NCI-H748 treated with DMSO at 0.1 percent for 48 hours (cell line): ENCODE measurements at places on chromosomes 12 and 14.
A peak's percentile ranks its signal among the peaks of the same experiment; 100 is the strongest.

DNA sequence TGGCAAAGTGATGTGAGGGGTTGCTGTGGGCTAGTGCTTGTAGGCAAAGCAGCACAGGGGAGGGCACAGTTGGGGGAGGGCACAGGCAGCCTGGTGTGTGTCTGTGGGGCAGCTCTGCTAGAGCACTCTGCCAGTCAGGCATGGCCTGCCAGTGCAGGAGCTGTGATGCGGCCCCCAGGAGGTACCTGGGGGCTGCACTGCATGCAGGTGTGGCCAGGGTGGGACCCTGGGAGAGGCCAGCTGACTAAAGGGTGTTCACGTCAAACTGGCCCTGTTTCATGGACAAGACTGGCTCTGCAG lies 54.1 kb downstream of the FRS2 start:
- no peak for DNase-seq

DNA sequence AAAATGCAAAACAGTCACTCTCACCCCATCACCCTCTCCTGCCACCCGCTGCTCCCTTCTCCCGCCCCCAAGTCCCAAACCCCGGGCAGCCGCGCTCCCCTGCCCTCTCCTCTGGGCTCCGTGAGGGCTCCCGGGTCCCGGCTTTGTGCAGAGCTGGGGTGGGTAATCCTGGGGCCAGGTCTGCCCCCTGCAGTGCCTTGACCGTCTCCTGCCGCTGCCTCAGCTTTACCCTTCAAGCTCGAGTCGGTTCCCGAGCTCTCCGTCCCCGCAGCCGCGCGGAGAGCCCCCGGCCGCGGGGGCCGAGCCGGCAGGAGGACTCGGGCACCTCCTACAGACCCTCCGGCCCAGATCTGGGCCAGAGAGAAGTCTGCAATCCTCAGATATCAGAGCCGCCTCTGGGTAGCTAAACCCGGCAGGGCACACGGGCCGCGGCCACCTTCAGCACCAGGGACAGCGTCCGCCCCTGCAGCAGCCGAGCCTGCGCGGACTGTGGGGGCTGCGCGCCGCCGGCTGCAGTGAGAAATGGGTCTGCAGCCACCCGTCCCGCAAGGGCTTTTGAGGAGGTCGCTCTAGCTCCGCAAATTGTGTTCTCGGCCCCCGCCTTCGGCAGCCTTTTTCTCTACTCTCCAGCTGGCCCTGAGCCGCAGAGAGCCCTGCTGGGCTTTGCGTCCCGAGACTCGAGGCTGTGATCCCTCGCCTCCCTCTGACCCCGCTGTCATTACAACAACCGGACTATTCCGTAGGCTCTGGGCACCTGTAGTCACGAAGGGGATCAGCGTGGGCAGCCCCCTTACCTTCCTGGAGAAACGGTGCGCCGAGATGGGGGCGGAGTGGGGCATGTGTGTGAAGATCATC lies 1.2 kb downstream of the PRMT8 start:
- no peak for DNase-seq

GRCh38 chr14:63286071-63286470 lies 32.7 kb downstream of the GPHB5 start:
- peak; percentile 92 for DNase-seq

DNA sequence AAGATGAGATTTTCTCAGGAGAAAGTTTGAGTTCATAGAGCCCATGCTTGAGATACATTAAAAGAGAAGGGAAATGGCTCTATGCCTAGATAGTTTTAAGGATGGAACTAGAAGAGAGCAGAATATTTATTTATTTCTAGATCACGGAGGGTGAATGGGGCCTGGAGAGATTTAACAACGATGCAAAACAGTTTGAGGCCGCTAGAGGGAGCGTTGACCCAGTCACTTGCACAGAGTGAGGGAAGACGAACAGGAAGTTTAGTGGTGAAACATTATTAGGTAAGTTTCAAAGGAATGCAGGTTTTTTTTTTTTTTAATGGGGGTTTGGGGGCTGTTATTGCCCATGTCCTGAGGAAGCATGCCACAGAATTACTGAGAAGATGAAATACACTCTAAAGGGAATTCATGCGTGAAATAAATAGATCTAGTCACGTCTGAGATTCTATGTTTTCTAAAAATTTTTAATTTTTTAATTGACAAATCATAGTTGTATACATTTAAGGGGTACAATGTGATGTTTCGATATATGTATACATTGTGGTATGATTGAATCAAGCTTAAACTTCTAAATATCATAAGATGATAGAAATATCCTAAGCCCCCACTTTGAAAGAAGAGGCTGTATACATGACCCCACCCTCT lies 14.8 kb upstream of the PPP1R1A start:
- peak; percentile 31 for DNase-seq

DNA sequence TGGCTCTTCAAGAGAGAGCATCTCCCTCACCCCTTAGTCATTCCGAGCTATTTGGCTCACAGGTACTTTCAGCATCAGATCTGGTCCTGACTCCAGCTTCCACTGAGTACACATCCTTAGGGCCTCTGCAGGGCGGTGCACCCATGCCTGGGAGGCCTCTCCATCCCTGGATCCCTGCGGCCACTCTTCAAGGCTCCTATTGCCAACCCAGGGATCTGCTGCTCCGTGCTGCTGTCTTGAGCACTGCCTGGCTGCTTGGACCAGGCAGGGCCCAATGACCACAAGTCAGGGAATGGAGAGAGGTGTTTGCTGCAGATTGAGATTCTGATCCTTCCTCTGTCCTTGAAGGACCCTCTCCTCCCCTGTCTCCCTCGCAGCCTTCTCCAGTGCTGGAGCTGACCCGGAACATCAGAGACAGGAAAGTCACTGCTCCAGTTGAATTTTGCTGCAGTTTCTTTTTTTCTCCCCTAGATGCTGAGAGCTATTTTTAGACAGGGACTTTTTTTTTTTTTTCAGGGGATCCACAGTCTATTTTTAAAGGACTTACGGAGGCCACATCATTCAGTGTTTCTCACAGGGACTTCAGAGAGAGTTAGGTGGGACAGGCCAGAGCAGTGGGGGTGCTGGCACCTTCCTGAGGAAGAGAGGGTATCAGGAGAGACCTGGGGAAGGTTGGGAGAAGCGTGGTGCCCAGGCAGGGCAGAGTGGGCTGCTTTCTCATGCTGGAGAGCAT lies 50.1 kb upstream of the KCNA1 start:
- no peak for DNase-seq

GRCh38 chr12:117680312-117680711 lies 288.5 kb downstream of the KSR2 start:
- DNase-seq = no peak

DNA sequence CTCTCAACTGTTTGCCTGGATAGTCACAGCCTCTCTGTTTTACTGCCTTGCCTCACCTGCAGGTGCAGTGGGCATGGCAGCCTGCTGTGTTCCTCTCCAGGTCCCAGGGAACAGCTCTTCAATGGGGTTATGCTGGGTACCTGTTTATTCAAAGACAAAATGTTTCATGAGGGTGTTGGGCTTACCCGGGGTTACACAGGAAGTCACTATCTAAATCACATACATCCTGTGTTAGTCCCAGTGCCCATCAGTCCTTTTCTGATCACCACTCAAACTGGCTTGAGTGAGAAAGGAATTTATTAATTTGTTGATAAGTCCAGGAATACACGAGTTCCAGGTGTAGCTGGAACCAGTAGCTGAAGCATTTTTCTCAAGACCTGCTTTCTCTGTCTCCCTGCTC lies 1503.6 kb upstream of the TMEM132C start:
- no peak for DNase-seq

- no peak for DNase-seq
These were observed 24.5 kb upstream of the PPP1R13B start for GRCh38 chr14:103871596-103872480.

GRCh38 chr14:98290596-98290995 lies 981.4 kb downstream of the BCL11B start:
- DNase-seq = no peak

GRCh38 chr12:53952871-53953734 lies 1.6 kb upstream of the HOXC12 start:
- no peak for DNase-seq

- no peak for DNase-seq
These were observed 3.0 kb upstream of the FOXN3 start for GRCh38 chr14:89419973-89420482.
